Kasumi-1 (cell line): ENCODE measurements at places on chromosomes 12 and 14.

GRCh38 chr12:29039013-29039412 is 110.1 kb upstream of the FAR2 start:
- DNase-seq, result no peak

DNA sequence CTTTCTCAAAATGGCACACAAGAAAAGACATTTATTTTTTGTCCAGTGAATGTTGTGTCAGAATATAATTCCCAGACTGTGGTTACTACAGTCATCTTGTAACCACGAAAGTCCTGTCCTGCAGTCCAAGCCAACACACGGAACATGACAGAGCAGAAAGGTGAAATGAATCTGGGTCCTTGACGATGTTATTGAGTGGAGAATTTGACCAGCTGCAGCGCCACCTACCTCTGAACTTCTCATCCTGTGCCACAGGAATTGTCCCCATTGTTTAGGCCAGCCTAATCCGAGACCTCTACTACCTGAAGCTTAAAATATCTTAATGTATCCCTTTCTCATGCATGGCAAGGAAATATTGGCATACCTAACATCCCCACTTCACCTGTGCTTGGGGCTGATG is 64.1 kb upstream of the OTX2 start:
- DNase-seq, result no peak

DNA sequence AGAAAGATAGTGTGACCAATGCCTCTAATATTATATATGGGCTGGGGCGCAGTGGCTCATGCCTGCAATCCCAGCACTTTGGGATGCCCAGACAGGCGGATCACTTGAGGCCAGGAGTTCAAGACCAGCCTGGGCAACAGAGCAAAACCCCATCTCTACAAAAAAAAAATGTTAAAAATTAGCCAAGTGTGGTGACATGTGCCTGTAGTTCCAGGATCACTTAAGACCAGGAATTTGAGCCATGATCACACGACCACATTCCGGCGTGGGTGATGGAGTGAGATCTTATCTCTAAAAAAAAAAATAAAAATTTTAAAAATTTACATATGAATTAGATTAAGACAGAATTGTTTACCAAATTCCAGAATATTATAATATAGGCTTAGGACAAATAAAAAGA is 12.0 kb downstream of the TM7SF3 start:
- DNase-seq, result no peak

GRCh38 chr14:80629606-80630005 is 311.9 kb downstream of the CEP128 start:
- no peak for DNase-seq

DNA sequence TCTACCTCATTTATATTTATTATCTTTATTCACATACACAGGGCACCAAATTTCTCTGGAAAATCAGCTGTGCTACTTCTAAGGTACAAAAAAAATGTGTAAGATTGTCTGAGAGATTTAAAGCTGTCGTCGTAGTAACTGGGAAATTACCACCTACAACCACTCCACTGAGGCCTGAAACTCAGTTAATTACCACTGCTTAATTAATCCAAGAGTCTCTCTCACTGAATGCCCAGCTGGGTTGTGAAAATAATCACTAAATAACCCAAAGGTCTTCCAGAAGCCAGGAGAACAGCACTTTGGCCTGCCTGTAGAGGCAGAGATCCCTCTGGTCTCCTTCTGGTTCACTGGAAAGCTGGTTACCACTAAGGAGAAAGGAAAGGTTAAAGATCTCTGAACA is 207.2 kb upstream of the TMPO start:
- no peak for DNase-seq

DNA sequence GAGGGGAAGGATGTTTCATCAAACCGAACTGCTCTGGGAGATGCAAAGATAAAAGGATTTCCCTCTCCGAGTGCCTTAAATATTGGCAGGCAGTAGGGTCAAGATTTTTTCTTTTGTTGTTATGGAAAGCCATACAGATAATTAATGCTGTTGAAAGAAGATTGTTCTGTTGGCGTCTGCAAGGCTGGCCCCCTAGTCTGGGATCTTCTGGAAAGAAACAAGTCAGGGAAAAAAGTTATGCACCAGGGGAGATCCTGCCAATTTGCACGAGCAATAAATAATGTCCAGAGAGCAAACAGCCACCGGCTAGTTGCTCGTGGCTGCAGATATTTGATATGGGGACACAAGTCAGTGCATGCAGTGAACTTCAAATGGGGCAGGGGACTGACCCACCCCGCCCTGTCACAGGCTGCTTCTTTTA is 202.1 kb upstream of the MYL2 start:
- no peak for DNase-seq

- DNase-seq, result peak; percentile 37
These were observed 4.2 kb upstream of the BAZ2A start for GRCh38 chr12:56634242-56634836.

GRCh38 chr12:84361651-84362551 is 550.7 kb downstream of the SLC6A15 start:
- DNase-seq, result no peak

DNA sequence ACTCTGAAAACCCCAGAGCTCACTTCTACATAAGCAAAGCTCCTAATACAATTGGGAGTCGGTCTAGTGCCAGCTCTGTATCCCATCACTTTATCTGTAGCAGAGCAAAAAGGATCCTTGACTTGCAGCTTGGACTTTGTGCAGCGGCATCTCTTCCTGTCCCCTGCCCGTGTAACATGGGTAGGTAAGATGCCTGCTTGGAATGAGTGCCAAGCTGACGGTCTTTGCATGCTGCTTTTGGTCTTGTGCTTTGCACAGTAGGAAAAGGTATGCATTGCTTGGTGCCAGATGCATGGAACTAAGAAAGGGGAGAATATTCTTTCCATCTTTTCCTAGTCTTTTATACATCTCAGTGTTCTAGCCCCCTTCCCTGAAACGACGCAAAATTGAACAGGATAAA is 6.9 kb upstream of the PLEKHH1 start:
- no peak for DNase-seq

GRCh38 chr12:98738539-98738938 is 93.4 kb downstream of the APAF1 start:
- no peak for DNase-seq

- peak; percentile 87 for DNase-seq
These were observed 1.2 kb downstream of the PTGER2 start for GRCh38 chr14:52315355-52315718.
